ENCODE measurements at places on chromosomes 12 and 14.

DNA sequence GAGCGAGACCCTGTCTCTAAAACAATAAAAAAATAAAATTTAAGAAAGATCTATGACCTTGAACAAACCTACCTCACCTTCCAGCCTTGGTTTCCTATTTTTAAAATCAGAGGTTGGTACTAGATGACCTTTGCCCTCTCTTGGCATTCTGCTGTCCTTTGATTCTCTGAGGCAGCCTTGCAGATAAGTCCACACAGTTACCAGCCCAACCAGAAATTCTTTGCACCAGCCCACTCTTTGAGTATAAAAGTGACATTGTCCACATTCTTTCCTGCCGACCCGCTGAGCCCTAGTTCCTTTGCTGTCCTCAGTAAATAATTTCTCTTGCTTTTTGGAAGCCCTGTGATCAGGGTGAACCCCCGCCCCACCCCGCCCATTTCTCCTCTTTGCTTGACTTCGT is 150.4 kb downstream of the PHETA1 start:
- DNase-seq: no peak

GRCh38 chr14:57921377-57921776 is 55.5 kb upstream of the SLC35F4 start:
- DNase-seq: no peak

DNA sequence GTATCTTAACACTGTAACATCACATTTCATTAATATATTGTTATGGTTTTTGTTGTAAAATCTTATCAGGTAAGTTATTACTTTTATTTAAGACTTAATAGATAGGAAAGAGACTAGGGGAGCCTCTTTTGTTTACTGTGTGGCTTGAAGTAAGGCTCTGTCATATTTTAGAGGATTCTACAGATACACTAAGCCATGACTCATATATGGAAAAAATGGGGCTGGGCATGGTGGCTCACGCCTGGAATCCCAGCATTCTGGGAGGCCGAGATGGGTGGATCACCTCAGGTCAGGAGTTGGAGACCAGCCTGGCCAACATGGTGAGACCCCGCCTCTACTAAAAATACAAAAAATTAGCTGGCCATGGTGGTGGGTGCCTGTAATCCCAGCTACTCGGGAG is 23.6 kb upstream of the NPFF start:
- DNase-seq: no peak

DNA sequence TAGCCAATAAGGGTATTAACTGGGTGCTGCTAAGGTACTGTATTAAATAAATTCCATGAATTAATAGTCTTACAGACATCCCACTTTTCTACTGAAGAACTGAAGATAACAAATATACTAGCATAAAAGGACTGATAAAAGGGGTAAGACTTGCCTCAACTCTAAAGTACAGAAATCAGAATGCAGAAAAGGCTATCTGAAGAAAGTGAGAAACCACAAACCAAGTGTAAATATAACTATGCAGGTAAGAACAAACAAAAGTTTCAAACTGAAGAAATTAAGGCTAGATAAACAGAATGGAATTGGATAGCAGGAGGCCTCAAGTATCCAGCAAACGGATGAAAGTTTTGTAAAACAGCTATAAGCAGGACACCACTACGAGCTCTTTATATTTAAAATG is 29.5 kb downstream of the YAF2 start:
- DNase-seq: no peak

- DNase-seq: no peak
These were observed 7.1 kb downstream of the LTBR start for GRCh38 chr12:6391013-6391412.

GRCh38 chr14:73424453-73424852 is 33.9 kb downstream of the NUMB start:
- DNase-seq: no peak

GRCh38 chr12:50638482-50638880 is 125.4 kb upstream of the ATF1 start:
- DNase-seq: no peak

DNA sequence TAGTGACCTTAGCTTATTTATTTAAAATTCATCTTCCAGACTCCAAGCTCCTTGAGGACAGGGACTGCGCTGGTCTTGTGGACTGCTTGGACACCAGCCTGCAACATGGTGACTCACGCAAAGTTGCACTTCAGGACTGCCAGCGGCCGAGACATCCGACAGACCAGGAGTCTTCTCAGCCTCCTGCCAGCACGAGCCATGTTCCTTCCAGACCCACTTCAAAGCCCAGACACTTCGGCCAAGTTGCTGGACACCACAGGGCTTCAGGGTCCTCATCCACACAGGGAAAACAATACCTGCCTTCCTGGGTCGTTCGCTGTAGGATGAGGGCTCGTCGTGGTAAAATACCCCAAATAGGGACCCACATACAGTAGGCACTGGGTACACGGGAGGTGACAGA is 88.7 kb downstream of the BCL11B start:
- DNase-seq: no peak

All from amniotic stem cell (primary cell).